ENCODE measurements at places on chromosomes 12 and 14.

DNA sequence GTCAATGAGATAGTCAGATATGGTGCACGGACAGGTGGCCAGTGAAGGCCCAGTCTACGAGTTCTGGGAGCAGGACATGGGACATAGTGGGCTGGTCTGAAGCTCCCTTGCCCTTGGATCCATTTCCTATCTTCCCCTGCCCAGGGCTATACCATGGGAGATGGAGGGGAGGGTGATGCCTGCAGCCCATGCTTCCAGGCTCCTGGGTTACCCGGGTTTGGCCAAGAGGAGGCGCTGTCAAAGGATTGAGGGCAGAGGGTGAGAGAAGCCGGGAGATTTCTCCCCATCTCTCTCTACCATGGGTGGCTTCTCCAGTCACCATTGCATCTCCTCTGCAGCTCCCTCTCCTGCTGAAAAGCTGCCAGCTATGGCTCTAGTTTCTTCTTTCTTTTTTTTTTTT is 52.8 kb upstream of the LHX5 start:
- H3K4me1 ChIP-seq, result no peaks in the 10 kb centered on the region
- no peak for DNase-seq
- no peaks in the 10 kb centered on the region for H3K36me3 ChIP-seq

GRCh38 chr12:531951-532585 is 72.3 kb downstream of the B4GALNT3 start:
- no peak overlapping the region for H3K27ac ChIP-seq
- no peaks in the 10 kb centered on the region for H3K4me1 ChIP-seq
- peaks cover 14% of the 10 kb centered on the region for H3K27me3 ChIP-seq
- H3K36me3 ChIP-seq, result peaks cover 10% of the 10 kb centered on the region
- no peak for DNase-seq

DNA sequence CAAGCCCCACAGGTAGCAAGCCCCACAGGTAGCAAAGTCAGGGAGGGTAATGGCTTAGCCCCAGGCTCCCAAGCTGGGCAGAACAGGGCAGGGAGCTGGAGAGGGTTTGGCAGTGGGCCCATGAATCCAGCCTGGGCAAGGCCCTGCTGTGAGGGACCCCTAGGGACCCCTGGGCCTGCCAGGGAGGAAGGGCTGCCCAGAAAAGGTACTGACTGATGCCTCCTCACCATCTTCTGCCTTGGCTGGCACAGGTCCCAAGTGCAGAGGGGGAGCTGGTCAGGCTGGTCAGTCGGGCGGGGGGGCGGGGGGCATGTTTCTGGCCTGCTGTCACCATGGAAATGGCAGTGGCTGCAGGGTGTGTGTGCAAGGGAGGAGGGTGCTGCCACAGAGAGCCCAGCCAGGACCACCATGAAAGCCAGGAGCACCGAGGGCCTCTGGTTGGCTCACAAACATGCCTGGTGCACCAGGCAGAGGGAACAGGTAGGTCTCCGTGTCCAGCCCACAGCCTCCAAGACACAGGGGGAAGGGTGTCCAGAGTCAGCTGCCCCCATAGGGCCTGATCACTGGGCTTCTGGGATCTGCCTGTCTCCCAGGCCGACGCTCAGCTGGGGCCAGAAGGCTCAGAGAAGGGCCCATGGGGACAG is 1.5 kb upstream of the CRIP2 start:
- peaks cover 25% of the 10 kb centered on the region for H3K4me1 ChIP-seq
- H3K27ac ChIP-seq, result no peak overlapping the region
- DNase-seq, result no peak
- H3K36me3 ChIP-seq, result no peaks in the 10 kb centered on the region
- no peaks in the 10 kb centered on the region for H3K27me3 ChIP-seq

- H3K36me3 ChIP-seq, result no peaks in the 10 kb centered on the region
- DNase-seq, result no peak
- no peaks in the 10 kb centered on the region for H3K27me3 ChIP-seq
- peak overlapping the region; percentile 94 for H3K27ac ChIP-seq
Observed at GRCh38 chr12:120266180-120266870, 795 bp upstream of the PXN start.

DNA sequence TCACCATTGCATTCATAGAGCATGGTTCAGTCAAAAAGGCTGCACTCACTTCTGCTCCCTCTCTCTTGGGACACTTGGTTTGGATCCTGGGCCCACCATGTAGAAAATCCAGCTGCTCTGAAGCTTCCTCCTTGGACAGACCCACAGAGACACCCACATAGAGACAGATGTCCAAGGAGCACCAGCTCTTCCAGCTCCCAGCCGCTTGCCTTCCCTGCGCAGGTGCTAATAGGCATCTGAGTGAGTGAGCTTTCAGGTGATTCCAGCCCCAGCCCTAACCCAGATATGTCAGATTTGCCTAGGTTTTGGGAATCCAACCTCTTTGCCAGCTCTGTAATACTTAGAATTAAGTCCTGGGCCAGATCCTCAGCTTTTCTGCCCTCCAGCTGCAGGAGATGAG is 38.6 kb downstream of the DLK1 start:
- no peaks in the 10 kb centered on the region for H3K4me1 ChIP-seq
- H3K27ac ChIP-seq, result no peak overlapping the region
- DNase-seq, result no peak
- peaks cover 8% of the 10 kb centered on the region for H3K27me3 ChIP-seq

- no peak overlapping the region for H3K4me3 ChIP-seq
- peaks cover 13% of the 10 kb centered on the region for H3K4me1 ChIP-seq
- no peak for DNase-seq
- H3K27me3 ChIP-seq, result peaks cover 9% of the 10 kb centered on the region
- H3K27ac ChIP-seq, result no peak overlapping the region
- H3K36me3 ChIP-seq, result no peaks in the 10 kb centered on the region
Observed at GRCh38 chr14:104075530-104076151, 9.9 kb upstream of the ASPG start.

GRCh38 chr14:32559048-32559447 is 229.9 kb downstream of the AKAP6 start:
- no peak overlapping the region for H3K4me3 ChIP-seq
- no peak for DNase-seq
- no peaks in the 10 kb centered on the region for H3K36me3 ChIP-seq
- no peaks in the 10 kb centered on the region for H3K4me1 ChIP-seq
- no peaks in the 10 kb centered on the region for H3K27me3 ChIP-seq

- no peak overlapping the region for H3K27ac ChIP-seq
- no peaks in the 10 kb centered on the region for H3K36me3 ChIP-seq
- H3K27me3 ChIP-seq, result no peaks in the 10 kb centered on the region
- DNase-seq, result no peak
Observed at GRCh38 chr14:90574188-90575131, 177.6 kb downstream of the CALM1 start.

DNA sequence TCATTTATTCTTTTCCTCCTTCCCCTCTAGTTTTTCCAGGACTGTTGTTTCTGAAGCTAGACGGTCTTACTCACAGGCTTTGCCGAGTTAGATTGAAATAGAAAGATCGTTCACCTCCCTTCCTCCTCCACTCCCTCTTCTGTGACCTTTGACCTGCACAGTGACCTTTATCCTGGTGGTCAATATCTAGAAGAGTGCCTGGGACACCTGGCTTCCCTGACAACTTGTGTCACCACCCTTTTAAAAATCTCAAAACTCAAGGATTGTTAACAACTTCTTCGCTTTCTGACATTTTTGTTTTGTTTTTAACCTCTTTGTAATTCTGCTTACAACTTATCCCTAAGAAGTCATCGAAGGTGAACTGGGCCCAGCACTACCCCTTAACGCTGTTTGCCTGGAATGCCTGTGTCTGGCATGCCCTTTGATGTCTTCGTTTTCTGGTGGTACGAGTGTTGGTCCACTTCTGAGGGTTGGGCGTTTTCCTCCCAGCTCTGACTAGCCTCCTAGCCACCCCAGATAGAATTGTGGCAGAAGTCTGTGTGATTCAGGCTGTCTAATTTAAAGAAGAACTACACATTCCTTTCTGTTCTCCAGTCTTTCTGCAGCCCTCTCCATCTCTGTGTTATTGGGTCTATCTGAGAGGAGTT is 2.8 kb upstream of the KRT75 start:
- H3K4me3 ChIP-seq, result no peak overlapping the region
- no peaks in the 10 kb centered on the region for H3K36me3 ChIP-seq
- H3K4me1 ChIP-seq, result no peaks in the 10 kb centered on the region
- no peak overlapping the region for H3K27ac ChIP-seq
- peaks cover 48% of the 10 kb centered on the region for H3K27me3 ChIP-seq

- no peak overlapping the region for H3K27ac ChIP-seq
- peaks cover 2% of the 10 kb centered on the region for H3K36me3 ChIP-seq
- no peaks in the 10 kb centered on the region for H3K27me3 ChIP-seq
- no peaks in the 10 kb centered on the region for H3K4me1 ChIP-seq
- H3K4me3 ChIP-seq, result no peak overlapping the region
Observed at GRCh38 chr14:91961297-91962220, 14.1 kb upstream of the FBLN5 start.

DNA sequence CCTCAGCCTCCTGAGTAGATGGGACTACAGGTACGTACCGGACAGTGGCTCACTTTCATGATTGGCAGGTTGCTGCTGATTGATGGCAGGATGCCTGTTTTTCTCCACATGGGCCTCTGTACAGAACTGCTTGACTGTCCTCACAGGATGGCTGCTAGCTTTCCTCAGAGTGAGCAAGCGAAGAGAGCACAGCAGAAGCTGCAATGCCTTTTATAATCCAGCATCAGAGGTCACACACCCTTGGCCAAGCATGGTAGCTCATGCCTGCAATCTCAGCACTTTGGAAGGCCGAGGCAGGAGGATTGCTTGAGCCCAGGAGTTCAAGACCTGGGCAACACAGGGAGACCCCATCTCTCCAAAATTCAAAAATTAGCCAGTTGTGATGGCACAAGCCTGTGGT is 31.0 kb downstream of the ARF6 start:
- no peak overlapping the region for H3K4me3 ChIP-seq
- no peak overlapping the region for H3K27ac ChIP-seq
- no peaks in the 10 kb centered on the region for H3K27me3 ChIP-seq
- H3K4me1 ChIP-seq, result peaks cover 9% of the 10 kb centered on the region

DNA sequence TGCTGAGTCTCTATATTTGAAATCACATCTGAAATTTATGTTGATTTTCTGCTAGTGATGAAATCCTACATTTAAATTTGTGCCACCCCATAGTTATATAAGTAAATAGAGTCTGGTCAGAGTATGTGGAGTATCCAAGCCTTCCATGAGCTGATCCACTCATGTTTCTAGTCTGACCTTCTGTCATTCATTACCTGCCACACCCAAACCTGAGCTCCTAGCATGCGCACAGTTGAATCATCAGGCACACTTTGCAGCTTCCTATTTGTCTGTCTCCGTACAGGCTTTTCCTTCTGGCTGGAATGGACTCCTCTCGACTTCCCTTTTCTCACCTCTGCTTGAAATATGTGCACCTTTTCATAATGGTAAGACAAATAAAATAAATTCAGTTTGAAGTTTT is 45.3 kb upstream of the LRIG3 start:
- no peaks in the 10 kb centered on the region for H3K4me1 ChIP-seq
- no peaks in the 10 kb centered on the region for H3K27me3 ChIP-seq
- no peaks in the 10 kb centered on the region for H3K36me3 ChIP-seq
- H3K27ac ChIP-seq, result no peak overlapping the region

DNA sequence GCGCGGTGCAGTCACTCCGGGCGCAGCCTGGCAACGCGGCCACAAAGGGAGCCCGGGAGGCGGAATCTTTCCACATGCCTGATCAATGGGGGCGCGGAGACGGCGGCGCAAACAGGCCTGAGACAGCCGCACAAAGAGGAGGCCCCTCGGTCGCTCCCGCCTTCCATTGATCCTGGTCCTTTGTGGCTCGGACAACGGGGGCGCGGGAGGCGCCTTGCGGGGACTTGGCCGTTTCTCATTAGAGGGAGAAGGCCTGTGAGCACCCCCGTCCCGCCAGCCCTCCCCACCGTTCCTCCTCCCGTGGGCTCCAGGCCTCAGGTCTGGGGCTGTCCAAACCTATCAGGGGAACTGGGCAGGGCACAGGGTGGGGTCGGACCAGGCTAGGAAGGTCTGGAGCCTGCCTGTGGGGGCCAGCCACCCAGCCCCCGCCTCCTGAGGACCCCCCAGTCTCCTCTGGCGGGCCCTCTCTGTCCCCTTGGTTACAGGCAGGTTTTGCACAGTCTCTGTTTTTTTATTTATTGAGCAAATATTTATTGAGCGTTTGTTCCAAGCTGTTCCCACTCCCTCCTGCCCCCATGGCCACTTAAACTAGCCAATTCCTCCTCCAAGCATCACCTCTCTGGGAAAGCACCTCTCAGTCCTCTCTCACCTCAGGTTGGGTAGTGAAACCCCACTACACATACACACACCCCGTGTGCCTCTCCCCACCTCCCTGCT is 29.0 kb upstream of the MSI1 start:
- H3K36me3 ChIP-seq, result no peaks in the 10 kb centered on the region
- peaks cover 9% of the 10 kb centered on the region for H3K27me3 ChIP-seq
- no peak for DNase-seq
- no peak overlapping the region for H3K27ac ChIP-seq
- H3K4me3 ChIP-seq, result no peak overlapping the region
- H3K4me1 ChIP-seq, result peaks cover 2% of the 10 kb centered on the region

DNA sequence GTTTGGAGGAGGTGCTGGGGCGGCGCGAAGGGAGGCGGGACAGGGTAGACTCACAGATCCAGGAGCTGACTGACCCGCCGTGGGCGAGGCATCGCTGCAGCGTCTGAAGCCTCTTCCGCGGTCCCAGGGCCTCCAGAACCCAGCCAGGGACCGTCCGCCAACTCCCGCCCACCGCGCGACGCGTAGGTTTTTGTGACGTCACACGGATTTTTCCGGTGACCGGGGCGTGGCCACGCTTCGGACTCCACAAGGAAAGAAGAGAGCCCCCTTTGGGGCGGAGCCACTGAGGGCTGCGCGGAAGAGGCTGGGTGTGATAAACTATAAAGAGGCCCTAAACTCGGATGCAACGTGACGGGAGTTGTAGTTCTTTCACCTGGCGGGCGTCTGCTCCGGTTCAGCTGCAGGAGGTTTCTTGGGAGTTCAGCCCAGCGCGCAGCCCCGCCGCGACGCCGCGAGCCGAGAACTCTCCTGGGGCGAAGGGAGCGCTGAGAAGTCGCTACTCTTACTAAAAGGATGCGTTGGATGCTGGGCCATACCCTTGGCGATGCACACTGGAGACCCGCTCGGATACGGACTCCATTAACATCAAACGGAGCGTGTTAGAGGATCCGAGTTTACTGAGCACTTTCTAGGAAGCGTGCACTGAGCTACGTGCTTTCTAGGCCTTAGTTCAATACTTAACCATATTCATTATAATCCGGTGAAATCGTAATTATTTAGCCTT is at the start of gene AMN1:
AMN1 (minus strand) TSS at position 105 of the 724 bp plus-strand sequence; CDS start at position 92, 13 bp downstream.
- peak within 1 kb of the TSS; percentile 99 for H3K27ac ChIP-seq
- H3K36me3 ChIP-seq, result peaks cover 26% of the 10 kb centered on the region
- peaks cover 77% of the 10 kb centered on the region for H3K4me1 ChIP-seq
- H3K27me3 ChIP-seq, result no peaks in the 10 kb centered on the region
- H3K4me3 ChIP-seq, result peak within 1 kb of the TSS; percentile 99

DNA sequence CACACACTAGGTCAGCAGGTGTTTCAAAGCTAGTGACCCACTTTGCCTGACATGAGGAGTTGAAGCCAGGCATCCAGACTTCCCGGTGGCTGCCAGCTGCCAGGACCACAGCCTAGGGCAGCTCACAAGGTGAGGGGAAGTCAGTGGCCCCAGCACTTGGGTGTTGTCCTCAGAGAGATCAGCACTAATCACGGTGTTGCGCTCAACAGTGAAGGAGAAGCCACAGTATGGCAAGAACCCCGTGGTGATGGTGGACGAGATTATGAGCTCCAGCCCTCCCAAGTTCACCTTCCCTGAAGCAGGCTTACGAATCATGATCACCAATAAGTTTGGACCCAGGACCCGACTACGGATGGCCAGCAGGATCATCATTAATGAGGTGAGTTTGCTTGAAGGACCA is 59.9 kb upstream of the RIN3 start:
- DNase-seq, result no peak
- H3K27me3 ChIP-seq, result no peaks in the 10 kb centered on the region
- no peaks in the 10 kb centered on the region for H3K36me3 ChIP-seq
- no peaks in the 10 kb centered on the region for H3K4me1 ChIP-seq

- DNase-seq, result no peak
- peaks cover 9% of the 10 kb centered on the region for H3K4me1 ChIP-seq
- H3K27ac ChIP-seq, result no peak overlapping the region
Observed at GRCh38 chr14:96586921-96587822, 85.0 kb downstream of the PAPOLA start.

- no peak overlapping the region for H3K27ac ChIP-seq
- no peaks in the 10 kb centered on the region for H3K4me1 ChIP-seq
- no peaks in the 10 kb centered on the region for H3K36me3 ChIP-seq
Observed at GRCh38 chr12:78683031-78683430, 181.5 kb upstream of the SYT1 start.

Data from naive thymus-derived CD8-positive, alpha-beta T cell (primary cell).